ENCODE measurements at places on chromosomes 4 and X.

DNA sequence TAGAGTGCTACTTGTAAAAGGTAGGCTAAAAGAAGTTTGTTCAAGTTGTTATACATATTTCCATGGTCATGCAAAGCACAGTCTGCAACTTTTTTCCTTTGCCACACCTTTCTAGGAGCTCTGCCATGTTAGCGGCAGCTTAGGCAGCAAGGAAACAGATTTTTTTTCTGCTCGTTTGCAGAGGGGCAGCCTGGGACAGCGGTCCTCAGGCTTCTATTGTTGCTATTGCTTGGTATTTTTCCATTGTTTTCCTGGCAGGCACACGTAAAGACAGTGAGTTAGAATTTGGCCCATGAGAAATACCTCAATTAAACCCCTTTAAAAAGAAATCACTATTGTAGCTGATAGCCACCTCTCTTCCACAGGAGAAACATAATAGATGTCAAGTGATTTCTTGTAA is 391.4 kb downstream of the SH2D1A start:
- DNase-seq, result no peak

DNA sequence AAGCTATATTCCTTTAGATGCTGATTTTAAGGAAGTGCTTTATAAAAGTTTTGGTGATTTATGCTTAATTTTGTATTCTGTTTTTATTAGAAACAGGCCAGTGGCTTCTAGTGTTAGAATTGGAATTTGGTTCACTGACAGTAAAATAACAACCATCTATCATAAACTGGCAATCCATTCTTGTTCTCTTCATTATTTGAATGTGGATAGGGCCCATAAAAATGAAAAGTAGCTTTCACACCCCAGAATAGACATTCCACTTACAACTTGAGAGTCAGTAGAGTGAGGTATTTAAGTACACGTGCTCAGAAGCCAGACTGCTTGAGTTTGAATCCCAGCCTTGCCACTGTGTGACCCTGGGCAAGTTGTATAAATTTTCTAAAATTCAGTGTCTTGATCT is 232.4 kb upstream of the CTSO start:
- DNase-seq, result no peak

GRCh38 chr4:81052119-81053068 is 21.9 kb downstream of the BMP3 start:
- DNase-seq, result peak; percentile 32

- no peak for DNase-seq
Observed at GRCh38 chr4:53598901-53599300, 7.6 kb upstream of the LNX1 start.

DNA sequence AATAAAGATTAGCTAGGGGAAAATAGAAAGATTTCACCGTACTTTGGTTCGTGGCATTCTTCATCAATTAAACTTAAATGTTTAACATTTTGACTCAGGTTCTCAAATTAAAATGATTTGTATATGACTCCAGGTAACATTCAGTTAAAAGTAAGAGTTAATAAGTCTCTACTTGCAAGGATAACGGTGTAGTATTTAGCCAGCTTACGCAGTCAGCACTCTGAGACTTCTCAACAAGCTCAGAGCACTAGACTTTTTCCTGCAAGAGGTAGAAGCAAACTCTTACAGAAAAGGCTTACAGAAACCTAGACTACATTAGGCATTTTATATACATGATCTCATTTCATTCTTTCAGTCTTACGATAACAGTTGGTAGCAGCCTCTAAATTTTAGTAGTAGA is 96.4 kb upstream of the PPARGC1A start:
- DNase-seq, result no peak

- DNase-seq, result no peak
Observed at GRCh38 chr4:80926446-80926845, 104.1 kb upstream of the BMP3 start.

DNA sequence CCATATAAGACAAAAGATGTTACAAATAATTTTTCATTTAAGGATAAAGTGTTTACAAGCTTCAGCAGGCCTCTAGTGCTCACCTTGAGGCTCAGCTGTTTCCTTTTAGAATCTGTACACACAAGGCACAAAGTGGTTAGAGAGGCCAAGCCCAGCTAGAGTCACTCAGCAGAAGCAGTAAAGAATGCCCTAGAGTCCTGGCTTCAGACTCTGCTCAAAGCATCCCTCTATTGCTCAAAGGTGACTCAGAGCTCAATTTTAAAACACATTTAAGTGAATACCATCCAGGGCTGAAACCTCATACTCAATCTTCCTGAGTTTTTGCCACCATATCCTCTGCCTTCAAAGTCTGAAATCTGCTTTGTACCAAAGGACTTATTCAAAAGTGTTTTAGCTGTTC is 22.6 kb upstream of the PHF8 start:
- no peak for DNase-seq

DNA sequence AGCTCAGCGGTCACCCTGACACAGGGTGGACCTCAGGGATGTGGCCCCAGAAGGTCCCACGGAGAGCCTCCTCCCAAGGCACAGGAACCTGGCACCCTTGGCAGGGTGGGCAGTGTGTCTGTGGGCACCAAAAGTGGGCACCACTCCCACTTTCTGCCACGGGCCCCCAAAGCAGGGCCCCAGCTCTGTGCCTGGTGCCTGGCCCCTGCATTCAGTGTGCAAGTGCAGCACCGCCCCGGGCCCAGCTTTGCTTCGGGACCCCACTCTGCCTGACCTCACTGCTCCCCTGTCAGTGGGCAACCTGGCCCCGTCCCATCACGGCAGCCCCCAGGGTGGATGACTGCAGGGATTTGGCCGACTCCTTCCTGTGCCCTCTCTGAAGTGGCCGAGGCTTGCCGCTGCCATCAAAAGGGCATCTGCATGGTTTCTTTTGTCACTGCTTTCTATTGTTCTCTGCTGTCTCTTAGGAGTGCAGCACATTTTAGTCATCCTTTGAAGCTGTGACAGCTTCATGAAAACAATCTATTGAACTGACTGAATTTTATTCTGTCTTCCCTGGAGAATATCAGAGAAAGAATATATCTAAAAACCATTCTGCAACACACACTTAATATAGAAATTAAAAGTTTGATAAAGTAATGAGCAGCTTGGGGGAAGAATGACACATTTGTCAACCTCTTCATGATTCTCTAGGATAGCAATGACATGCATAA is 302.4 kb downstream of the FAM47B start:
- DNase-seq, result no peak

DNA sequence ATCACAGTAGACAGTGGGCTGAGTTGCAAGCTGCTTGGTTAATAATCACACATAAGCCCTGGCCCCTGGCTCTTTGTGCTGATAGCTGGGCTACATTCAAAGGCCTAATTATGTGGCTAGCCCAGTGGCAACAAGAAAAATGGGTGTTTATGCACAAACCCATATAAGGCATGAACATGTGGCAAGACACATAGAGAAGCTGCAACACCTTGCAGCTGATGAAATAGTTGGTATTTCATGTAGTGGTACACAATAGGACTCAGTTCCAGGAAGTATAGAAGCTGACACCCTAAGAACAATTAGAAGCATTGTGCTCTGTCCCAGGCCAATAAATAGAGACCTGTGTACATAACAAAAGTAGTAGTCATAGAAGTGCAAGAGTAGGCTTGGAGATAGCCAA is 14.6 kb upstream of the ZNF630 start:
- DNase-seq, result no peak

DNA sequence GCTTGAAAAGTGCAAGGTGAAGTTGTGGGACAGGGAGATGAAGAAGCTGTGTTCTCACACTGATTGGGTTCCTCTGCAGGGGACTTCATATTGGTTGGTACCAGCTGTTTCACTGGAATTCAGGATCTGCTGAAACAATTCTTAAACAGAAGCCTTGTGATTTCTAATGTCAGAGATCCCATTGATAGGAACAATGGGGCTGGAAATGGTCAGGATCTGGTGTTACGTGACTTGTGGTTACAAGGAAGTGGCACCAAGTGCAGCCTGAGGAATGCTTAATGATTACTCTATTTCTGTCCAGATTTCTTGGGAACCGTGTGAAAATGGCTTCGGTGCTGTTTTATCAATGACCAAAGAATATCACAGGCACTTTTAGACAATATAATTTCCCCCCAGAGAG is 68.1 kb downstream of the MOSPD2 start:
- no peak for DNase-seq

- DNase-seq, result no peak
Observed at GRCh38 chr4:122815248-122815647, 11.4 kb upstream of the FGF2 start.

- DNase-seq, result no peak
Observed at GRCh38 chr4:15868826-15869413, 69.6 kb downstream of the FGFBP1 start.

DNA sequence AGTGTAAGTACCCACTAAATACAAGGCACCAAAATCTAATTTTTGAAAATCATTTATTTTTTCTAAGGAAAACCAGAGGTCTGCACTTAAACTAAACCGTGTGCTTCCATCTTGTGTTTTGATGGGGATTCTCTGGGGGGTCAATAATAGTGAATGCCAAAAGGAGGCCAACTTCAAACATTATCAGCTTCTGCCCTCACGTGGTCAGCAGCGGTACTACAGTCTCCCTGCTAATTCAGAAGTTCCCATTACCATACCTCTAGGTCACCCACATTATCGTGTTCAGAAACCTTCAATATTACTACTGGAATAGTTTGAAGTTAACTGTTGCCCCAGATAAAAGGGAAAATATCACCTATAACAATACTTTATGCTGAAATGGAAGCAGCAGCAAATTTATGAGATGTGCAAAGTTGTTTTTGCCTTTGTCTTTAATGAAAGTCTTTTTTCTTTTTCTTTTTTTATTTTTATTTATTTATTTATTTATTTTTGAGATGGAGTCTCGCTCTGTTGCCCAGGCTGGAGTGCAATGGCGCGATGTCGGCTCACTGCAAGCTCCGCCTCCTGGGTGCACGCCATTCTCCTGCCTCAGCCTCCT is 17.3 kb downstream of the CTPS2 start:
- DNase-seq, result peak; percentile 53

- no peak for DNase-seq
Observed at GRCh38 chr4:2809610-2810180, 16.8 kb downstream of the SH3BP2 start.

DNA sequence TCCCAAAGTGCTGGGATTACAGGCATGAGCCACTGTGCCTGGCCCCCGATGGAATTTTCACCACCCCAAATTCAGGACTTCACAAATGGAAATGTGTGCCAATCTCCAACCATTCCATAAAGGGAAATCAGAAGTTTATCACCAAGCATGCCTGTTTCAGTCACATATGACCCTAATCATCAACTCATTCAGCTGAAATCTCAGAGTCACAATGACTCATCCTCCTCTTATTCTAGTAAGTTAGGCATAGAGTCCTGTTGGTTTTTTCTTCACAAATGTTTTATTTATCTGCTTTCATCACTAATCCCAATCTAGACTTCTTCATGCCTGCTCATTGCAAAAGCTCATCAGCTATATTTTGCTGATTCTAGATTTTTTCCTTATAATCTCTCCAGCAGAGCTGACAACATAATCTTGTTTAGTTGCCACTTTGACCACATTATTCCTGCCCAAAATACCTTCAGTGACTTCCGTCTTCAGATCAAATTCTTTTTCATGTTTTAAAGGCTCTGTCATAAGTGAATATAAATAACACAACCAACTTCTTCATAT is 83.3 kb downstream of the SLC7A11 start:
- no peak for DNase-seq

DNA sequence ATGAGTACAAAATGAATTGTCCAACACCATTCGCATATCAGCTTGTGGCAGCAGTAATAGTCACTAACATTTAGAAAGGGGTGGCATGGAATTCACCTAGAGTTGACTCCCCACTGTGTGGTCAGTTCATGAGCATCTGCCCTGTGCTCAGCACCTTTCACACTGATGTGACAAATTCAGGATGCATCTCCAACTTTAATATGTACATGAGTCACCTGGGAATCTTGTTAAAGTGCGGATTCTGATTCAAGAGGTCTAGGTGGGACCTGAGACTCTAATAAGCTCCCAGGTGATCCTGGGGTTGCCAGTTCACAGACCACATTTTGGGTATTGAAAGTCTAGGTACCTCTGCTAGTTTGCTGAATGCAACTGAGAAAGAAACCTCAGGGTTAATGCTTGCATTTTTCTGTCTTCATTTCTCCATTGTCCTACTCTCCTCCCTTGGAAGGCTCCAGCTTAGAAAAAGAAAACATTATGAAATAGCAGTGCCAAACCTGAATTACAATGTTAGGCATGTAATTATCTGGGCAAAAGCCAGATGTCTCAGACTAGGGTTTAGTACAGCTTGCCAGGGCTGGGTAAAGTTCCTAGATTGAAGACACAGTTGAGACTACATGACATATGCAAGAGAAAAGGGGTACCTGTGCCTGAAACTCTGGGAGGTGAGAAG is 32.7 kb downstream of the TMSB4X start:
- DNase-seq, result no peak

GRCh38 chr4:601612-602558 is 23.5 kb upstream of the PDE6B start:
- DNase-seq, result no peak

- no peak for DNase-seq
Observed at GRCh38 chrX:28651186-28651585, 63.9 kb downstream of the IL1RAPL1 start.

DNA sequence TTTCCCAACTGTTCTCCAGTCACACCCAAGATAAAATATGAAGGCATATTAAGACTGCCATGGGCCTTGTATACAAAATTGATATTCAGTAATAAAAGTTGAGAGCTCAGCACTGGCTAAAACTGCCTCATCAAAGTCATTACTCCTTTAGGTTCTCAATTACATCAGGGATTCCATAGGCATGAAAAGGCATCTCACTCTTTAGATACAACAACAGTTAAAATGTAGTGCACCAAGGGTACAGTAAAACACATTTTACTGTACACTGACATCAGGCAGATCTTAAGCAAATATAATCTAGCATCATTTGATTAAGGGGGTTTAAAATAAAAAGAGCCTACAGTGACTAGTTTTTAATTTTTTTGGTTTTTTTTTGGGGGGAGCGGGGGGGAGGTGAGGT is 107.7 kb downstream of the PPP3CA start:
- no peak for DNase-seq

GRCh38 chrX:22795671-22796070 is 204.1 kb upstream of the DDX53 start:
- no peak for DNase-seq

DNA sequence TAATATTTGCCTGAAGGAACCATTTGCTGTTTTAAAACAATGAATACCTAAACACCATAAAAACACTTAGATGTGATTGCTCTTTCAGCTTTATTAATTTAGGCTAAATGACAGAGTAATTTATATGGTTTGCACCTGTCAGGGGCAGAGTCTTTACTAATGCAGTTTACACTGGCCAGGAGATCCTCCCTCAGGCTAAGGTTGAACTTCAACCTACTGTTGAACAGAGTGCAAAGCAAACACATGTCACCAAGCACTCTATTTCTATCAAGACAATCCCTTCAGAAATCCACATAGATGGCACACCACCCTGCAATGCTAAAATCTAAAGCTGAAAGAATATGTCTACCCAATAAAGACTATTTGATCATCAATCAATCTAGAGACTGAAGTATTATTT is 147.3 kb downstream of the KLHL13 start:
- no peak for DNase-seq

DNA sequence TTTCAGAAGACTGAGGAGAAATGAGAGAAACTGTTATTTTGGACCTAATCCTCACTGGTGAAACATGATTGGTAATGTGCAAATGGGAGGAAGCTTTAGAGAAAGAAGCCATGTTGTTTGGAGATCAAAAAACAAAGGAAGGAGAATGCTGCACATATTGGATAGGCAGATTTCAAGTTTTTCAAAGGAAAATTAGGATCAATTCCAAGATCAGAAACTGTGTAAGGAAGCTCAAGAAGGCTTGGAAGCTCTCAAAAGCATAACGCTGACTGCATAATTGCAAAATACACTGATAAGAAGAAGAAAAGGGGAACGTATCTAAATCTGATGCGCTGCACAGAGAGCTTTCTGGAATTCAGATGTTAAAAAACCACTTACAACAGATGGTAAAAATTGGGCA is 34.6 kb downstream of the KLHL15 start:
- no peak for DNase-seq

Measured in T follicular helper cell (primary cell).